Stimulated activated CD8-positive, alpha-beta memory T cell treated with anti-CD3 and anti-CD28 coated beads, Interleukin-4, amount 100 ng/mL, for 24 hours (primary cell): ENCODE measurements at places on chromosomes 12 and 14.

GRCh38 chr14:104650981-104651875 is 38.2 kb upstream of the INF2 start:
- no peak for DNase-seq

DNA sequence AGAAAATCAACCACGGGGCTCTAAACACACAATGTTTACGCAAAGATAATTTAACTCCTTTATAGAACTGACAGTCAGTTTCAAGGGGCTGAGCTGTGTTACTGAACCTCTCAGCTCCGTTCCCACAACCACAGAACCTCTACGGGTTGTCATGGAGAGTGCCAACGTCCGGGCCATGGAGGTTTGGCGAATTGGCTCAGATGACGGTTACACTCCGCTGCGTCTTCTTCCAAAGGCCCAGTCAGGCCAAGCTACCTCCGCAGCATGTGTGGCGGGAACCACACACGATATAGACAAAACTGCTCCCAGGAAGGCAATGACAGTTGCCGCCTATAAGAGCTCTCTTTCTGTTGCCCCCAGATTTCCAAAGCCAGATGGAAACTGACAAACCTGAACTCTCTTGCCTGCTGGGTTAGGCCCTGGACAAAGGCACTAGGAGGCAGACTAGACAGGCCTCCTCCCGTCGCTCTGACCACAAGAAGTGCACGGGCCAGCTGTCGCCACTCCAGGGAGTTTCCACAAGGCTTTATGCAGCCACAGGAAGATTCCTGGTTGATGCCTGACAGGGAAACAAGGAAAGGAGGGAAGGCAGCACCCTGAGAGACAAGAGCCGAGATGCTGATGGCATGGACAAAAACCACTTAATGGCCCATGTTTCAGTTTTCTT is 30.3 kb downstream of the CCDC88C start:
- no peak for DNase-seq

DNA sequence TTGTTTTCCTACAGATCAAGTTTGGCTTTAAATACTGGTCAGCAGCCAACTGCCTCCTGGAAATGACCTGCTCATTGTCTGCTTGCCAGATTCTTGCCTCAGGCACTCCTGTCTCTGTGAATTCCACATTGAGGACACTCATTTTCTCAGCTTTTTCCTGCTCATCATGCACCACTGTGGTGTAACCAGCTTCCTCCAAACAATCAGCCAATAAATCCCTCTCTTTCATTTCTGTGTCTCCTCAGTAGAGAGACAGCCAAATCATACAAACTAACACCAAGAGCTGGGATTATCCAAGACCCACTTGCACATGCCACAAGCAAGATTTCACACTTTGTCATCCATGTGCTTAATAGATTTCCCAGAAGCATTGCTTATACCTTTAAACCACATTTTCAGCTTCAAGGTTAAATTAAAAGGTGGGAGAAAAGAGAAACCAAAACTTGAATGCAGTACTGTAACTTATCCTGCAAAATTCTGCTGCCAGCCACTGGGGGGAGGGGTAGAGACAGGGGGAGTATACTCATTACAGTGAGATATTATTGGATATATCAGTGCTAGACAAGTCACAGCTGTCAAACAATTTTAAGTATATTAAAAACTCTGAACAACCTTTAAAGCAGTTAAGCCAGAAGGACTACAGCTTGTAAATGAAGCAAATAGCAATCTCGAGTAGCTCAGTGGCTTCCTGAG is 105.0 kb downstream of the PPP2R5E start:
- DNase-seq: no peak

DNA sequence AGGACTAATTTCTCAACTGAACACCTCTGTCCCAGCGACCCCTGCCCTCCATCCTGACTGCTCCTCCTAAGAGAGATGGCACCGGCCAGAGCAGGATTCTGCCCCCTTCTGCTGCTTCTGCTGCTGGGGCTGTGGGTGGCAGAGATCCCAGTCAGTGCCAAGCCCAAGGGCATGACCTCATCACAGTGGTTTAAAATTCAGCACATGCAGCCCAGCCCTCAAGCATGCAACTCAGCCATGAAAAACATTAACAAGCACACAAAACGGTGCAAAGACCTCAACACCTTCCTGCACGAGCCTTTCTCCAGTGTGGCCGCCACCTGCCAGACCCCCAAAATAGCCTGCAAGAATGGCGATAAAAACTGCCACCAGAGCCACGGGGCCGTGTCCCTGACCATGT is 756 bp downstream of the RNASE7 start:
- DNase-seq: no peak

DNA sequence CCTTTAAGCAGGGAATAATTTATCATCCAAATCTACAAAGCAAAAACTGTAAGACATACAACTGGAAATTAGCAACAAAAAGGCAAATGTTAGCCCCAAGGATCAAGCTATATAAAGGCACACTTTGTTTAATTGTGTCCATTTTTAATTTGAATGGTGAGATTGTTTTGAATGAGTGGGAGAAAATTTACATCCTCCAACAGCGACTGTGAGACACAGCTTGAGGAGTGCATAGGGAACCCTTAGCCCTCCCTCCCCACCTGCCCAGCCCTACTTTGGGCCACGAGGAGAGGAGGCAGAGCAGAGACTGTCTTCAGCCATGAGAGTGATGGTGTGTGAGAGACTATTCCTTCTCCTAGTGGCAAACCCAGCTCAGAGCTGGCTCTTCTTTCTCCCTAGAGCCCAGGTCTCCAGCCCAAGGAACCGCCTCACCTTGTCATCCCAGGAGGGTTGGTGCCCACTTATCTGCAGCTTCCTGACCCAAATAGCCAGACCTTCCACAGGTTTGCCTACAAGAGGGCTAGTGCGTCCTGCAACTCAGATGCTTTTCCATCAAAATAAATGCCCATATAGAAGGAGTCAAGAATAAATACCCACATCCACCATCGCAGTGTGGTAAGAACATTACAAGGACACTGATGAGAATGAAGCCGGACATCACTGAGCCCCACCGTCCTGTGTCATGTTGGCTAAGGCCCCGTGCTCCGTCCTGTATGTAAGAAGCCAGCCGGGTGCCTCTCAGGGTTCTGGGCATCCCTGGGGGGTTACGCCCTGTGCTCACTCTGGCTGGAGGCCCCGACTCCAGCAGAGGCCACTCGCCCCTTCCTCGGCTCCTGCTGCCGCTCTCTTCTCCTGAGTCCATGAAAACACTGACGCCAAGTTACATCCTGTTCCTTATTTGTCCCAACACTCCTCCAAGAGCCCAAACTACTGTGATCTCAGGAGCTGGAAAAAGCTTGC is 36.4 kb upstream of the C14orf180 start:
- no peak for DNase-seq

- DNase-seq: no peak
Measured at GRCh38 chr14:93832665-93833064, 44.4 kb upstream of the PRIMA1 start.

GRCh38 chr12:49538510-49539403 is at the start of gene KCNH3:
TSS of gene KCNH3 (plus strand) at chr12:49539030. CDS start at chr12:49539417, 387 bp downstream.
- peak; percentile 80 for DNase-seq

GRCh38 chr14:56482310-56482911 is 97.2 kb upstream of the TMEM260 start:
- DNase-seq: no peak

GRCh38 chr12:113961921-113962710 is 4.0 kb downstream of the RBM19 start:
- no peak for DNase-seq

DNA sequence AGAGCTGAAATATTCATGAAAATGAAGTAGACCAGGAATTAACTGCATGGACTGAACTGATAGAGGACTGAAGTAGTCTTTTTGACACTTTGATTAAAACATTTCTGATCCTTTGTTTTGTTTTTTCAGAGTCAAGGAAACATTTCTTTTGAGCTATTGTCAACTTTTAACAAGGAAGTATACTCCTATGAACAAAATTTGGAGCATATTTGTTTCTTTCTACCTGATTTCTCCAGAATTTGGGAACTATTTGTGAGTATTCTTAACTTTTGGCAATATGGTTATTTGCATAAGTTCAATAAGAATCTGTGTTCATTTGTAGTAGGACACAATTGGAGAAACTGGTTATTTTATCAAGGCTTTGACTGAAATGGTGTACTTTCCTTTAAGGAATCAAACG is 71.3 kb upstream of the HECTD1 start:
- DNase-seq: no peak

GRCh38 chr12:81205416-81205815 is 127.5 kb downstream of the ACSS3 start:
- DNase-seq: no peak

- no peak for DNase-seq
Measured at GRCh38 chr14:64541972-64542835, 1.7 kb downstream of the HSPA2 start.

DNA sequence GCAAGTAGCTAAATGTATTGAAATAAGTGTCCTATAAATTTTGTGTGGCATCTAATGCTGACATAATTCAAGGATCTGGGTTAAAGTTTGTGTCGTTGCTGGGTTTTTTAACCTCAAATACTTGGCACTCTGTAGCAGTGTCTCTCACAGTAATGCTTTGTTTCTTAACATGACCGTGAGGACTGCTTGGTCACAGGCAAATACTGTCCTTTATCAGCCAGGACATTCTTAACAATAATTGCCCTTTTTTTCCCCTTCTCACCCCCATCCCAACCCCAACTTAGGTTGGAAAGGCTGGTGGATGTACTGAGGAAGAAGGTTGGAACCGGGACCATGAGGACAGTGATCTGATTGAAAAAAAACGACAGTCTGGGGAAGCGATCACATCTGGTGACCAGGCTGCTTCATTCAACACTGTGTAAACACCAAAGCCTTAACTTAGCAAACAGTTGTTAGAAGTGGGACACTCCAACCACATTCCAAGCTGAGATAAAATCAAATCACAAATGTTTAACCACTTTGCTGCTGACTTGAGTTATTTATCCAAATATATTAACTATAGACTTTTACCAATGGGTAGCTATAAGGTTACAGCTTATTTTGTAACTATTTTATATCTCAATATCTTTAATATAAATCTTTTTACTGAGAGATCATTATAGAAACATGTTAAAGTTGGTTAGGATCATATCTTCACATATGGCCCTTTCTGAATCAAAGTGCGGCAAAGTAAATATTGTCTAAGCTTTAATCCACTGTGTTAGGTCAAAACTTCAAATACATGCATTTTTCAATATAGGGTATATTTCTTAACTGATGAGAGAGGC is 48.2 kb downstream of the FOXA1 start:
- DNase-seq: no peak

GRCh38 chr14:65131301-65131701 is 29.0 kb upstream of the MAX start:
- DNase-seq: no peak

DNA sequence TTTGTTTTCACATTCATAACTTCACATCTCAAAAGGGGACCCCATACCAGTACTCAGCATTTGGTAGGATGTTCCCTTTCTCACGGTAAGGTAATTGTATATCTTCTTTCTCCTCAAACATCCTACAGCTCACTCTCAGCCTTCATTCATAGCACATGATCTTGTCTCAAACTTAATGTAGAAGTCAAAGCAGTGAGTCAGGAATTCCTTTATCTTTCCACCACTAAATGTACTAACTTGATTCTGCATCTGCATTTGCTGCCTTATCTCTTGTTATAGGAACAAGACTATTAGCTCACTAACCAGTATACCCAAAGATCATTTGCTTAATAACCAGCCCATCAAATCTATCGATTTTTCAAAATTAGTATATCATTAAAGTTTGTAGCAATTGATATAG is 22.9 kb downstream of the CPSF2 start:
- DNase-seq: no peak

GRCh38 chr14:40410708-40411107 is 978.5 kb upstream of the FBXO33 start:
- DNase-seq: no peak

- no peak for DNase-seq
Measured at GRCh38 chr12:120368789-120369602, at the start of gene MSI1. TSS of gene MSI1 (minus strand) at chr12:120369164. CDS start at chr12:120369091, 73 bp downstream.

GRCh38 chr14:30573966-30574365 is 15.0 kb downstream of the G2E3 start:
- DNase-seq: no peak

GRCh38 chr12:106113042-106113441 is 25.7 kb downstream of the NUAK1 start:
- peak; percentile 11 for DNase-seq

GRCh38 chr14:45867046-45867894 is 614.3 kb upstream of the MIS18BP1 start:
- DNase-seq: no peak
